ENCODE measurements at places on chromosomes 7 and 10.

GRCh38 chr10:78972160-78972946, 96.4 kb upstream of the ZMIZ1 start:
- peaks cover 26% of the 10 kb centered on the region for H3K4me1 ChIP-seq
- H3K36me3 ChIP-seq: no peaks in the 10 kb centered on the region
- H3K27me3 ChIP-seq: no peaks in the 10 kb centered on the region
- peak overlapping the region; percentile 11 for H3K27ac ChIP-seq

DNA sequence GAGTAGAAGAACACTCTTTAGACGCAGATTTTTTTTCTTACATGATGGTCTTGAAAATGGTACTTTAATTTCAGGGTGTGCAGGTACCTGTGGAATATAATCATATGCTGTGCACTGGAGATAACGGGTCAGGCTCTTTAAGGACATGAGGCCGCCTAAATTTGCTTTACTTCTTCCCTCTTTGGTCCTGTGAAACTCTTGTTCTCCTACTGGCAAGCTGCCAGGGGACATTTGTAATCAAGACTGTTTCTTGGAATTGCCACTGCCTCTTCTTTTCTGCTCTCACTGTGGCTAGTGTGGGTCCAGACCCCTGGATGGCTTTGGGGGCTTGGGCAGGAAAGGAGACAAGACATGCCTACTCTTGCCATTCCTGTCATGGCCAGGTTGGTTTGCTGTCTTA, 146.0 kb downstream of the SND1 start:
- H3K36me3 ChIP-seq: peaks cover 42% of the 10 kb centered on the region
- H3K27me3 ChIP-seq: no peaks in the 10 kb centered on the region
- no peak overlapping the region for H3K27ac ChIP-seq
- H3K4me1 ChIP-seq: peaks cover 41% of the 10 kb centered on the region
- H3K4me3 ChIP-seq: no peak overlapping the region
- no peak for DNase-seq

- DNase-seq: no peak
- H3K27ac ChIP-seq: no peak overlapping the region
- H3K4me1 ChIP-seq: peaks cover 12% of the 10 kb centered on the region
- H3K27me3 ChIP-seq: no peaks in the 10 kb centered on the region
- no peak overlapping the region for H3K4me3 ChIP-seq
- no peaks in the 10 kb centered on the region for H3K36me3 ChIP-seq
Measured at GRCh38 chr10:60290558-60290957, 99.1 kb downstream of the ANK3 start.

DNA sequence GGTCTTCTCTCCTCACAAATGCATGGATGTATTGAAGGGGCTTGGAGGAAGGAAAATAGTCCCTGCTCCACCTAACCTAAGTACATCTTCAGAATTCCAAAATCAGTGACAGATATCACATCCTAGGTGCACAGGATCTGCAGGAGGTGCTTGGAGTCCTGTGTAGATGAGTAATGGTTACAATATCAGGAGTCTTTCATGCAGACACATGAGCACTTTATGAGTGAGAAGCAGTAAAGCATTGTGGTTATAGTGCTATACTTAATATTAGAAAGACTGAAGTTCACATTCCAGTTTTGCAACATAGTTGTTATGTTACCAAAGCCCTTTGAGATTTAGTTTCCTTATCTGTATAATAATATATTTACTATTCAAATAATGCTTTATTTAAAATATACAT, 516.7 kb downstream of the NEBL start:
- DNase-seq: no peak
- H3K36me3 ChIP-seq: no peaks in the 10 kb centered on the region
- no peak overlapping the region for H3K27ac ChIP-seq
- no peaks in the 10 kb centered on the region for H3K27me3 ChIP-seq
- H3K4me1 ChIP-seq: no peaks in the 10 kb centered on the region
- no peak overlapping the region for H3K4me3 ChIP-seq

GRCh38 chr7:142711196-142711595, 38.1 kb upstream of the PRSS1 start:
- H3K36me3 ChIP-seq: no peaks in the 10 kb centered on the region
- H3K4me1 ChIP-seq: peaks cover 67% of the 10 kb centered on the region
- no peaks in the 10 kb centered on the region for H3K27me3 ChIP-seq
- peak overlapping the region; percentile 77 for H3K4me3 ChIP-seq
